GM12892 (cell line): ENCODE measurements at places on chromosomes 1 and 21.

DNA sequence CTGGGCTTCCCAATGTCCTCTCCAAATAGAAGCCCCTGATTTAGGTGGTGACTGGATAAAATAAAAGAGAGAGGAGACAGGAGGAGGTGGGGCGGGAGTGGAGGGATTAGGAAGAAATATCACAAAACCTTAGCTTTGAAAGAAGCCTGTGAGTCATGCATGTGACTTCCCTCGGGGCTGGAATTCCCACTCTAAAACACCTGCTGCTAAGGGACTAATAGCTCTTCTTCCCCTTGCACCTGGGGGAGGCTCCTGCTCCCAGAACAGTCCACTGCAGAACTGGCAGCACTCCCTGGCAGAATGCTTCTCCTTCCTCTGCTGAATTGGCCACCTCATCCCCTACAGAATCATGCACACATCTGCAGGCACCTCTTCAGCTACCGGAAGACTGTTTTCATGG lies 207.2 kb downstream of the ATG4C start:
- no peak for DNase-seq

- DNase-seq, result no peak
Observed at GRCh38 chr1:24141311-24141997, 1.5 kb downstream of the IL22RA1 start.

DNA sequence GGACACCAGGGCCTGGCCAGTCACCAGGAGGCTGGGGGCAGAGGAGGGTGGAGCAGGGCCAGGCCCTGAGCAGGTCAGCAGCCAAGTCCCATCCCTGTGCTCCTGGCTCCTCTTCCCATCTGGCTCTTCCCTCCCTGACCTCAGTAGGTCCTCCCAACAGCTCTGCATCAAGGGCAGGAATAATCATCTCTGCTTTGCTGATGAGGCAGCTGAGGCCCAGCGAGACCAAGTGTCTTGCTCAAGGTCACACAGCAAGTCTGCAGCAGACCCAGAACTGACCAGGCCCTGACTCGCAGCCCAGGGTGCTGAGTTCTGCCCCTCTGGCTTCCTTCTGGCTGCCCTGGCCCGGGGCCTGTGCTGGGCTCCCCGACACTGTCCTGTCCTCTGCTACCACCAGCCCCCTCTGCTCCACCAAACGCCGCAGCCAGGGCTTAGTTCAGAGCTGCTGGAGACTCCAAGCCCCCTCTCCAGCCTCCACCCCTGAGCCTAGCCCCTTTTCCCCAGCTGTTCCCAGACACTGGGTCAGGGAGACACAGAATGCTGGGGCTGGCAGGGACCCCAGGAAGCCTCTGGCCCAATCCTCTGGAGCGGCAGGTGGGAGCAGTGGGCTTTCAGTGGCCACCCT lies 224.9 kb downstream of the PTPRU start:
- no peak for DNase-seq

DNA sequence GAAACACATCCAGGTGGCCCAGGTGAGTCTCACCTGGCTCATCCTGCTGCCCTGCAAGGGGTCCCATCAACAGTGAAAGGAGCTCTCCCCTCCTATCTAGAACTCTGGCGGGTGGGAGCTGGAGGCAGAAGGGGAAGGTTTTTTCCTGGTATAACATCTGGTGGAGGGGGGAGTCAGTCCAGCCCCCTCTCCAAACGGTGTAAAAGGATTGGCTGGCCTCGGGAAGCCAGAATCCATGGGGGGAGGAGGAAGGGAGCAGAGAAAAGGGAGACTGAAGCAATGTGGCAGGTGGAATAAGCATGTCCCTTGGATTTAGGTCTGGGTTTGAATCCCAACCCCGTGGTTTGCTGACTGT lies 1.2 kb upstream of the CAMK2N1 start:
- no peak for DNase-seq

GRCh38 chr1:231163830-231164427 lies 2.1 kb downstream of the TRIM67 start:
- no peak for DNase-seq

DNA sequence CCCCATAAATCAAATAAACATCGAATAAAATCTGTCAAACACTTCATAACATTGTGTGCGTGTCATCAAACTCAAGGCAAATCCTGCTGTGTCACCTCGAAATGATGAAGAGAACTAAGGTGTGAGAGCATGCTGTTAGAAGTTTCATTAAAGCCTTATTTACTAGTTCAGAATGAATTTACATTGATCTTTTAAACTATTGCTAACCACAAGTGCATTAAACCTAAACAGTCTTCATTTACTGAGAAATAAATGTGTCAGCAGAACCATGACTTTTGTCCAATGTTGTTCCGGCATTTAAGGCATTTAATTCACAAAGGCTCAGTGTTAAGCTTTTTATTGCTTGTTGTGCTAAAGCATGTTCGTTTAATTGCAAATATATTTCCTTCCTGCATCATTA lies 474.4 kb downstream of the SETD4 start:
- no peak for DNase-seq

- DNase-seq, result no peak
Observed at GRCh38 chr1:182752077-182752988, 37.2 kb upstream of the NPL start.

GRCh38 chr1:161838362-161838761 lies 72.2 kb downstream of the ATF6 start:
- DNase-seq, result no peak

DNA sequence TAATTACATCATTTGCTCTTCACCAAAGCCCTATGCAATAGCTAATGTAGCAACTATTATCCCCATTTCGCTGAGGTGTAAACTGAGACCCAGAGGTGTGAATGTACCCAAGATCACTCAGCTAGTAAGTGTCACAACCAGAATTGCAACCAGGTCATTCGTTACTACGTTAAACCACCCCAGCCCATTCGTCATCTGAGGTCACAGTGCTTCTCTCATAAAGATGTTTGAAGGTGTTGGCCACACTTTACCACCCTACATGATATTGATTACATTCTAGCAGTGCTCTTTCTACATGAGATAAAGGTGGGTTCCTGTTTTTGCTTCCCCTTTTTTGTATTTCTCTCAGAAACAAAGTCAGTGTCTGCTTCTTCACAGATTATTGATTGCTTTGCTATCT lies 195.3 kb downstream of the ZBTB18 start:
- DNase-seq, result no peak

DNA sequence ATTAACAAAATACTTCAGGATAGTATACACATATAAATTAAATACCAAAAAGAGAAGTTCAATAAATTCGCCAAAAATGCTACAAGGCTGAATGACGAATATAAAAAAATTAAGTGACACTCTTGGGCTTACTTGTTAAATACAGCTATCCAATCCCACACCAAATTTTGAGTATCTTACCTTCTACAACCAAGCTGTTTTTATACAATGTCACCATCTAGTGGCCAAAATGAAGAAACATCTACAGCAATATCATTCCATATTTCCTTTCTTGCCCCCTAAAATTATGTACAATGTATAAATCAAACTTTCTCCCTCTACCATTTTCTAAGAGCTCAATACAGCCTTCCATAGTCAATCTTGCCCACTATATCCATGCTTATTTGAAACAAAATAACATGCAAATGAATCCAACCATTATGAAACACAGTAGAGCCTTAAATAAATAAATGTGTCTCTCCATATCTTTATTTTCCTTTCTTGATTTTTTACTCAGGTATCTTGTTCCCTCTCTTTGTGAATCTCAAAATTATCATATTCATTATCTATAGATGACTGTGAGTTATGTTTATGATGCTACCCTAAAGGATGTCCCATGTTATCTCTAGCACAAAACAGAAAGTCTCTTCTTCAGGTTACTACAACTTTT lies 86.3 kb downstream of the ACBD6 start:
- no peak for DNase-seq

GRCh38 chr1:110112656-110113055 lies 413 bp downstream of the UBL4B start:
- DNase-seq, result no peak

GRCh38 chr21:17539323-17539722 lies 26.5 kb downstream of the CXADR start:
- no peak for DNase-seq

DNA sequence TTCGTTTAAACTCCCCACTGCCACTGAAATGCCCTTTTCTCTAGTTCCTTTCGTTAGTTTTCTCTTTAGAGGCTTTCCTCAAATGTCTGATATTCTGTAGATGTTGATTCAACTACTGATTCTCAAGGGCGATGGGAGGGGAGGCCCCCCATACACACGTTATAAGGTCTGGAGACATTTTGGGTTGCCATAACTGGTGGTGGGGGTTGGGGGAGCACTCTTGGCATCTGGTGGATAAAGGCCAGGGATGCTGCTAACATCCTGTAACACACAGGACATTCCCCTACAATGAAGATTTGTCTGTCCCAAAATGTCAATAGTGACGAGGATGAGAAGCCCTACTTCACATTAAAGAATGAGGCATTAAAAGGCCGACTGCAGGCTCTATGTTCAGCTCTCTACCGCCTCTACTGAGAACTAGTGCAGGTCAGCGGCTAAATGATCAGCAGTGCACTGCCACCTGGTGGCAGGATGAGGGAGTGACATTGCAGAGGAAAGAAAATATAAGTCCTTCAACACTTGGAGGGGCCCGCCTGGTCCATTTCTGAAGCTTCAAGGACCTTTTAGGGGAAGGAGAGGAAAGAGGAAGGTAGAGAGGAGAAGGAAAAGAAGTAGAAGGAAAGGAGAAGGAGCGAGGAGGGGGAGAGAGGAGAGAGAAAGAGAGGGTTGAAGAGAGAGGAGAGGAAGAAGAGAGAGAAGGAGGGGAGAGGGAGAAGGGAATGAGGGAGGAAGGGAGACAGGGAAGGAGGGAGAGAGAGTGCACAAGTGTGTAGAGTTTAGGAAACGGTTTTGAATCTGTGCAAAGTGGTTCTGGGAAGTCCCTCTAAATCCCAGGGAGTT lies 29.4 kb downstream of the ALG14 start:
- peak; percentile 33 for DNase-seq

- no peak for DNase-seq
Observed at GRCh38 chr1:6145864-6146410, 34.2 kb downstream of the CHD5 start.

- DNase-seq, result peak; percentile 77
Observed at GRCh38 chr1:204446413-204447111, 34.9 kb upstream of the PPP1R15B start.

DNA sequence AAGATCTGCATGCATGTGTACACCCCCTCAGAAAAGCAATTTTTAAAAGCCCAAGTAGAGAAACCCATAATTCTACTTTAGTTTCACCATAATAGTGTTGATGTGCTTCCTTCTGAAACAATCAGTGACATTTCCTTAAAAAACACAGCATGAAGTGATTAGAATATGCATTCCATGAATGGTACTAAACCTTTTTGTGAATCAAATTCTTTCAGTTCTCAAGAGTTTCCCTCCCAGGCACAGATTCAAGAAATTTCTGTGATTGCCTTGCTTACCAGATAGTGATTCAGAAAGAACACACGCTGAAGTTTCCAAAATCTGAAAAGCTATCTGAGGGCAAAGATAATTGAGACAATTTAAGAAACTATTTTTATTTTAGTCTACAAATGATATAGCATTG lies 136.4 kb upstream of the ADGRL2 start:
- no peak for DNase-seq

DNA sequence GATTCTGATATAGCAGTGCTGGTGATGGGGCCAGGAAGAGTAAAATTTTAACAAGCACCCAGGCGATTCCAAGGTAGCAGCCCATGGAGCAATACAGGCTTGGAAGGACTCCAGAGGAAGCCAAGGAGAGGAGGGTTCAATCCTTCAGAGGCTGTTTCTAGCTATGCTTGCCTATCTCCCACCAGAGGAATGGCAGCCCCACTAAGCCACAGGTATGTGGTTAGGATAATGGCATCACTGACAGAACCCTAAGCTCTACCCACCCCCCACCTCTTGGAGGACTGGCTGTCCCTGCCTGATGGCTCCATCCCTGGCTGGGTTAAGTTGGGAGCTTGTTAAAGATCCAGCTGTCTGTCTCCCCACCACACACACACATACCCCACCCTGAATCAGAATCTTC lies 19.3 kb upstream of the PTAFR start:
- no peak for DNase-seq

DNA sequence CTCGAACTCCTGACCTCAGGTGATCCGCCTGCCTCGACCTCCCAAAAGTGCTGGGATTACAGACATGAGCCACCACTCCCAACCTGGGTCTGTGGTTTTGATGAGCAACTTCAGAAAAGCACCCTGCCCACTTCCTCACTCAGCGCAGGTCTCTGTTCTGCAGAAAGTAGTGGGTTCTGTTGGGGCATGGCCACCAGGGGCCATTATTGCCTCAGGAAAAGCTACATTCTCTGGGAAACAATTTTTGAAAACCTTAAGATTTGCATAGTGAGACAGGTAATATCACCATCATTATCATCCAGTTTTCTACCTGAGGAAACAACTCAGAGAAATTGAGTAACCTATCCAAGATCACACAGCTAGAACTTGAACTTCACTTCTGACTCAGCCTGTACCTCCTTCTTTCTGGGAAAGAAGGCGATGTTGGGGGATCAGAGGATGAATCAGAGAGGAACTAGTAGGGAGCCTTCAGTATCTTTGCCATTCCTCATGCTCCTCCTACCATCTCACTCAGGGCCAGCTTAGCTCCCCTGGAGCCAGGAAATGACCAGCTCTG lies 7.1 kb upstream of the NES start:
- no peak for DNase-seq

- DNase-seq, result no peak
Observed at GRCh38 chr1:154406572-154406879, 1.4 kb downstream of the IL6R start.

DNA sequence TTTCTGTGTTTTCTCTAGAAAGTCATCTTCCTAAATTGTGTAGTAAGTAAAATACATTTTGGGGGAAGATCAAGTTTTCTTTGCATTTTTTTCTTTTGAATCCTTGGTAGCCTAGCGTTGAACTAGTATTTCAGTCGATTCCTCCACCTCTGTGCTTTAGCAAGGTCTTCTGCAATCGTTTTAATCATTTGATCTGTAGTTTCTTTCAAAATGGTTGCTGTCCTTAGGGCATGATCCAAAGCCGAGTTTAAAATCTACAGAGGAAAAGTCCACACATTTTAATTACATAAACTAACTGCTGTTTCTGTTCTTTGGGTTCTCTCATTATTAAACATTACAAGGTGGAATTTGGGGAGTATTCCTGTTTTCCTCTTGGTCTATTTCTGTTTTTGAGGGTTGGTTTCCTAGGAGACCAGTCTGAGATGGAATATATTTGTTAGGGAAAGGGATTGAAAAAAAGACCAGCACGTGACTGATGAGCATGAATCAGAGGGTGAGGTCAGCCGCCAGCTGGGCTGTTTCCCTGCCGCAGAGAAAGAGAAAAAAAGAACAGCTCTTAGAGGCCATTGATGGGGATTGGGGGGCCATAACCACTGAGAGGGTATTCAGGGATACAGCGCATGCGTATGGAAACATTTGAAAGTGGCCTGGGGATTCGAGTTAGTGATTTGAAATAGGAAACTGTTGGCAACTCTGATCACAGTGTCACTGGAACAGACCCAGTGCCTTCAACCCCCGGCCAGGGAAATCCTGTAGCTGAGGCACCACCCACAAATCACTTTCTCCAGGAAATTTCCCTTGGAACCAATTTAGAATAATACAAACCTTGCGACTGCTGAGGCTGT lies 40.6 kb downstream of the AKNAD1 start:
- DNase-seq, result no peak

DNA sequence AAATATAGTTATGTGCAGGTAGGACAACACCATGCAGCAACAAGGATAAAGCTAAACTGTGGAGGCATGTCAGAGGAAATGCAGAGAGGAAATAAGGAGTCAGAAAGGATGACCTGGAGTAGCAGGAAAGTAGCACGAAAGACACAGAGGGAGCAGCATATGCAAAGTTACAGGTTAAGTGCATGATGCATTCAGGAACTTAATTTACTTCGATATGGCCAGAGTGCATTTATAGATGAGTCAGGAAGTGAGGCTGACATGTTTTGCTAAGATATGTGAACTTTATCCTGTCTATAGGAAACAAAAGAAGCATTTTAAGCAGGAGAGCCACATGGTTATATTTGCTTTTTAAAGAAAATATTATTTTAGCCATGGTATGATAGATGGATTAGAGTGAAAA lies 15.4 kb upstream of the MUTYH start:
- DNase-seq, result no peak
